ENCODE measurements at places on chromosomes 6 and 20.

- DNase-seq, result no peak
Measured at GRCh38 chr20:41476013-41476441, 109.4 kb upstream of the EMILIN3 start.

DNA sequence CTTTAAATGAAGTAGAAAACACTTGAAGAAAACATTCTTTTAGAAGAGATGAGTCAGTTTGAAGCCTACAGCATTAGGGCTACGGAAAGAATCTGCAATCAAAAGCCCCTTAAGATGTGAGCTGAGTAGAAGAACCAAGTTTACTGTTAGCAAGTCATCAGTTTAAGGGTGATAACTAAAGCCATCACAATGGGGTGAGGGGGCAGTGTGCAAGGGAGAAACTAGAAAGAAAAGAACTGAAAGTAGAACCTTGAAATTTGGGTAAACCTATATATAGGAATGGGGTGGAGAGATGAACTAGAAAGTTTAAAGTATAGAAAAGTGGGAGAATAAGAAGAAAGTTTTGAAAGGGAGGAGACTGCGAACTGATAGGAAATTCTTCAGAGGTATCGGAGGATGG lies 212.9 kb downstream of the COL19A1 start:
- no peak for DNase-seq

DNA sequence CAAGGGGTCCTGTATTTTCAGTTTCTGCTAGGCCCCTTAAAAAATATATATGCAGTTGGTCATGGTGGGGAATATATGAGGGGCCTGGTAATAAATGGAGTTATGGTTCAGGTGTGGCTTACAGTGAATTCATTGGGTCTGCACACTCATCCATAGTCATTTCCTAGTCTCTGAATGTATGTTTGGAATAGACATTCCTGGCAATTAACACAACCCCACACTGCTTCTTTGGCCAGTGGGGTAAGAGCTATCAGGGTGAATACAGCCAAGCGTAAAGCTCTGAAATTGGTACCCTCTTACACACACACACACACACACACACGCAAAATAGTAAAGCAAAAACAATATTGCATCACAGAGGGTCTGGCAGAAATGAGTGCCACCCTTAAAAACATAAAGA lies 56.5 kb downstream of the QRSL1 start:
- no peak for DNase-seq

GRCh38 chr20:40930561-40930960 lies 98.1 kb upstream of the TOP1 start:
- no peak for DNase-seq

GRCh38 chr20:31664696-31665354 lies 27.1 kb downstream of the COX4I2 start:
- no peak for DNase-seq

DNA sequence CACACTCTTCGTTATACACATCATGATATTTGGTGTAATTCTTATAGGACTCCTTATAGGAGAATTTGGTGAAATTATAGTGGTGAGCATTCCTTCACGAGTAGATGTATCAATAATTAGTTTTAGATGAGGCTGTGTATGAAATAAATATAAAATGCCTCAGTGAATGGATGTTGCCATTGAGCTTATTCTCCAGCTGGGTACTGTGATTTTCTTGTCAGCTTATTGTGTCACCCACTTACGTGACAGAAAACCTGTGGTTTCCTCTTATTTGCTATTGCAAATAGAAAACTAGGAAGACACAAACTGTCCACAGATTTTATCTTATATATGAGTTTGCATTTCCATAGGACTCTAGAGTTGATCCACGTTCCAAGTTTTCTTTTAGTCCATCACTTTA lies 439.9 kb upstream of the RNF217 start:
- DNase-seq, result no peak

- DNase-seq, result no peak
Measured at GRCh38 chr6:151733680-151734320, 73.7 kb upstream of the ESR1 start.

DNA sequence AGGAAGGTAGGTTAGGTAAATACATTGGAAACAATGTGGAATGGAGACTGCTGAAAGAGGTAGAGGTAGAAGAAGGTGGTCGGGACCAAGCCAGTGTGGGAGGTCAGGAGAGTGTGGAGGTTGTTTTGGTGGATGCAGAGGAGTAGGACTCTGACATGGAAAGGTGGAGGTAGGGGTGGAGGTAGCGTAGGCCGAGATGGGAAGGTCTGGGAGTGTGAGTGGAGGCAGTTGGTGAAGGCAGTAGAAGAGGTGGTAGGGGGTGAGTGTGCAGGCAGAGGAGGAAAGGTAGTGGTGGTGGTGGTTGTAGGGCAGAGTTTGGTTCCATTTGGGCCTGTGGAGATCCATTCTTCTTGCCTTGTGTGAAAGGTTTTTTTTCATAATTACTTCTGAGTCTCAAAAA lies 599.6 kb upstream of the FLRT3 start:
- DNase-seq, result no peak

GRCh38 chr6:33678932-33679490 lies 32.5 kb downstream of the UQCC2 start:
- no peak for DNase-seq

DNA sequence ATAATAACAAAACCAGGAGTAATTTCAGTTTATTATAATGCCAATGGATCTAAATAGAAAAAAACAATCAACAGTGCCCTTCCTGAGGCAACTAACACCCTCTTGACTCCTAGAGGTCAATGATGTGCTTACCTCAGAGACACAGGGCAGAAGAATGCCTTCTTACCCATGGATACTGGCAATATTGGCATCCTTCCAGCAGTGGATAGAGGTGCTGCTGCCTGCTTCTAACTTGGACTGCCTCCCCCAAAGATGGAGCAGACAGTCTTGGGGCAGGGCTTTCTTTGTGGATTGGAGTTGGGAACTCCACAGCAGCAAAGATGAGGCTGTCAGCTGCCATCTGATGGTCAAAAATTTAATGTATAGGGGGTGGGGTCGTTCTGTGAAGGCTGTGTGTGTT lies 78.7 kb downstream of the AK9 start:
- no peak for DNase-seq

- DNase-seq, result no peak
Measured at GRCh38 chr6:105713474-105714118, 310.7 kb upstream of the PREP start.

- DNase-seq, result no peak
Measured at GRCh38 chr6:116456927-116457326, 4.2 kb upstream of the CALHM6 start.

Measured in NCI-H1048 (cell line).